ENCODE measurements at places on chromosomes 6 and 20.

- DNase-seq = no peak
These were observed 33.6 kb upstream of the HLA-A start for GRCh38 chr6:29908710-29909109.

GRCh38 chr6:31952140-31952805 lies 6.4 kb downstream of the CFB start:
- DNase-seq = no peak

- no peak for DNase-seq
These were observed 164.8 kb upstream of the SGK1 start for GRCh38 chr6:134482593-134483270.

DNA sequence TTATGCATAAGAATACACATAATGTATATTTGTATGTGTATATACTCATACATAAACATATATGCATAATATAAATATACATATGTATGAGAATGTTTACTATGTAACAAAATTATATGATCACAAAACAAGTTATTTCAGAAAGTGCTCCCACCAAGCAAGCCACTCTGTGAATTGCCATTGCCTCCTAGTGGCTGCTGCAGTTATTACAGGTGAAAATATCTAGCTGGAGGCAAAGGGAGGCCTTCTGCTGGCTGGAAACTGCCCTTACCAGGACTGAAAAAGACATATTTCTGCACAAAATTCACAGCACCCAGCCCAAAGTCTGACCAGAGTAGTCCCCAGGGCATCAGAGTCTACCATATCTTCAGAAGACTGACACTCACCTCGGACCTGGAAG lies 14.4 kb upstream of the ADAM33 start:
- DNase-seq = no peak

- DNase-seq = no peak
These were observed 669.6 kb upstream of the NRSN1 start for GRCh38 chr6:23456396-23456795.

DNA sequence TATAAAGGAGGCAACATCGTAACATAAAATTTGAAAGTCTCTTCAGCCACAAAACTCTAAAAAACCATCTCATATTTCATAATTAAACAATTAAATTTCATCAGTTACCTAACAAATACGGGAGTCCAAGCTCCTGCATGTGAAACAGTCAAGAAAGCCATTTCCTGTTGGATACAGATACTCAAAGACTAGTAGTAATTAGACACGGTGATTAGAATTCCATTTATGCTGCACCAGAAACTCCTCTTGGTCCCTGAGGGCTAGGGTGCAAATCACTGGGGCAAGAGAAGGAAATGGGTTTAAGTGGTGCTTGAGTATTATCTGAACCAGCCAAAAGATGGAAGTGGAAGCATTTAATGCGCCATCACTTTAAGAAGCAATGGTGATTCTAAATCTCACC lies 27.4 kb downstream of the TRAM2 start:
- no peak for DNase-seq

DNA sequence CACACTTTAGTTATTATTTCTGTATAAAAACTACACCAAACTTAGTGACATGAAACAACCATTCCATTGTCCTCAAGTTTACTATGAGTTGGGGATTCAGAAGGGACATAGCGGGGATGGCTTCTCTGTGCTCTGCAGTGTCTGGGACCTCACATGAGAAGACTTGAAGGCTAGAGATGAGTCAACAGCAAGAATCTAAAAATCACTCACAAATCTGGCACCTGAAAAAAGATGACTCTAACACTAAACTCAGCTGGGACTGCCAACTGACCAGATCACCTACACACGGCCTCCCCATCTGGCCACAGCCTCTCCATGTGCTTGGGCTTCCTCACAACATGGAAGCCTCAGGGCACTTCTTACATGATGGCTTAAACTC lies 63.0 kb upstream of the EYA2 start:
- no peak for DNase-seq

GRCh38 chr6:17869010-17869752 lies 118.3 kb downstream of the KIF13A start:
- DNase-seq = no peak

- DNase-seq = no peak
These were observed 93.8 kb downstream of the SASH1 start for GRCh38 chr6:148436466-148436865.

- DNase-seq = no peak
These were observed 79.0 kb upstream of the SPACA1 start for GRCh38 chr6:87968435-87969278.

GRCh38 chr6:37628611-37629320 lies 68.9 kb downstream of the MDGA1 start:
- no peak for DNase-seq

- DNase-seq = no peak
These were observed 27.0 kb downstream of the TOX2 start for GRCh38 chr20:43941476-43942200.

GRCh38 chr20:36855241-36855657 lies 20.7 kb upstream of the TLDC2 start:
- no peak for DNase-seq
